Activated CD4-positive, alpha-beta T cell treated with anti-CD3 and anti-CD28 coated beads for 36 hours (primary cell): ENCODE measurements at places on chromosomes 2 and 18. TPM values are rescaled to one million over a fixed set of nuclear protein-coding genes. Genes with fewer than 3 reads are reported as not detected.

DNA sequence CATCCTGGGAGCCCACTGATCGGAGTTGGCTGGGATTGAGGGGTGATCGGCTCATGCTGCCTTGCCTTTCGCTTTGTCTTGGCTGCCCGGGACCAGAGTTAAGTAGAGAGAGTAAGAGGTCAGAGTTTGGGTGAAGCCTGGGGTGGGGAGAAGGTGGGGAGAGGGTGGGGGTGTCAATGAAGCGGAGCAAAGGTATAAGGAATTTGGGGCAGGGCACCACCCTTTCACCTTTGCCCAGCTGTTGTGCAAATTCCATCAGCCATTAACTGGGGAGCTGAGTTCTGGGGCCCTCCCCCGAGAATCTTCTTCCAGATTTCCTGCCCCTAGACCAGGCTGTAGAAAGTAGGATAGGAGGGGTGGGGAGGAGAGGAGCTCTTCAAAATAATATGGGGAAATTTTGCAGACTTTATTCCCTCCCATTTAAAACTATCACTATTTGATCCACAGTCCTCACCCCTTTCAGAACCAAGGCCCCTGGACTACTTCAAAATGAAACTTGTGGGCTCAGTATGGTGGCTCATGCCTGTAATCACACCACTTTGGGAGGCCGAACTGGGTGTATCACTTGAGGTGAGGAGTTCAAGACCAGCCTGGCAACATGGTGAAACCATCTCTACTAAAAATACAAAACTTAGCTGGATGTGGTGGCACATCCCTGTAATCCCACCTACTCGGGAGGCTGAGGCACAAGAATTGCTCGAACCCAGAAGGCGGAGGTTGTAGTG is at the start of gene SLC23A3:
Gene SLC23A3 (minus strand): TSS at position 100 of the 725 bp plus-strand sequence. CDS start 45 bp downstream, at position 55.
- DNase-seq = peak; percentile 34

- no peak for DNase-seq
These were observed 23.7 kb downstream of the CRACDL start for GRCh38 chr2:98912221-98912851.

GRCh38 chr2:39649511-39649910 is 16.2 kb upstream of the TMEM178A start:
- no peak for DNase-seq

The PAIP2B gene
- 2.3 TPM for total RNA-seq

GRCh38 chr2:239793836-239794235 is 231.3 kb downstream of the NDUFA10 start:
- DNase-seq = no peak

GRCh38 chr2:71045151-71045550 is 23.3 kb upstream of the NAGK start:
- no peak for DNase-seq

The GAD1 gene
- total RNA-seq = 6.5 TPM
